Gastrocnemius medialis (tissue), 4 donors: ENCODE measurements at places on chromosomes 7 and 10.
A peak's percentile ranks its signal among the peaks of the same experiment; 100 is the strongest.

DNA sequence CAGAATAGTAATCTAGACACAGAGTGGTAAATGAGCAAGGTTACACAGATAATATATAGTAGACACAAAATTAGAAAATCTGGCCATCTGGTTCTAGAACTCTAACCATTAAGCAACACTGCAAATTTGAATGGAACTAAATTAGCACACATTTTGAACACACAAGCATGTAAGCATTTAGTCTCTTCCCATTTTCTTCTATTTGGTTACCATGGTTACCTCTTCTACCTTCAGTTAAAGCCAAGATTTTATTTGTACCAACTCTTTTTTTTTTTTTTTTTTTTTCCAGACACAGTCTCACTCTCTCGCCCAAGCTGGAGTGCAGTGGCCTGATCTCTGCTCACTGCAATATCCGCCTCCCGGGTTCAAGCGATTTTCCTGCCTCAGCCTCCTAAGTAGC, 790.5 kb downstream of the MAGI2 start:
- DNase-seq = no peak

GRCh38 chr7:3000566-3000965, 43.1 kb downstream of the CARD11 start:
- no peak for DNase-seq

GRCh38 chr10:131494451-131494850, 182.9 kb upstream of the TCERG1L start:
- DNase-seq = no peak

- DNase-seq = no peak
Measured at GRCh38 chr10:93954726-93955363, 38.9 kb upstream of the PLCE1 start.

- no peak for DNase-seq
Measured at GRCh38 chr7:148633761-148634160, 43.2 kb downstream of the C7orf33 start.

DNA sequence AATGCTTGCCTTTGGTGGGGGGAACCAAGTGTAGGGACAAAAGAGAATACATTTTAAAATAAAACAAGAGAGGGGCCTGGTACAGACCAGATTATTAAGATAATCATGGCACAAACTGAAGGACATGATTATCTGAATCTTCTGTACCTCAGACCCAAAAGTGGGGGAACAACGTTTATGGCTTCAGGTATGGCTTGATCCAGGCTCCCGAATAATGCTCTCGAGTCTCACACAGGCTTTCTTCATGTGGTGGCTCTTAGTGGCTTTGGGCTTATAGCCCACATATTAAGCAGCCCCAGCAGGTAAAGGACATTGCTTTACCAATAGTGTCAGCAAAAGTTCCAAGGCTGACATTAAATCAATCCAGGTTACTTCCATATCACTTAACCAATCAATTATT, 106.8 kb upstream of the FOXK1 start:
- DNase-seq = no peak

- no peak for DNase-seq
Measured at GRCh38 chr7:11243739-11244138, 270.1 kb downstream of the PHF14 start.

DNA sequence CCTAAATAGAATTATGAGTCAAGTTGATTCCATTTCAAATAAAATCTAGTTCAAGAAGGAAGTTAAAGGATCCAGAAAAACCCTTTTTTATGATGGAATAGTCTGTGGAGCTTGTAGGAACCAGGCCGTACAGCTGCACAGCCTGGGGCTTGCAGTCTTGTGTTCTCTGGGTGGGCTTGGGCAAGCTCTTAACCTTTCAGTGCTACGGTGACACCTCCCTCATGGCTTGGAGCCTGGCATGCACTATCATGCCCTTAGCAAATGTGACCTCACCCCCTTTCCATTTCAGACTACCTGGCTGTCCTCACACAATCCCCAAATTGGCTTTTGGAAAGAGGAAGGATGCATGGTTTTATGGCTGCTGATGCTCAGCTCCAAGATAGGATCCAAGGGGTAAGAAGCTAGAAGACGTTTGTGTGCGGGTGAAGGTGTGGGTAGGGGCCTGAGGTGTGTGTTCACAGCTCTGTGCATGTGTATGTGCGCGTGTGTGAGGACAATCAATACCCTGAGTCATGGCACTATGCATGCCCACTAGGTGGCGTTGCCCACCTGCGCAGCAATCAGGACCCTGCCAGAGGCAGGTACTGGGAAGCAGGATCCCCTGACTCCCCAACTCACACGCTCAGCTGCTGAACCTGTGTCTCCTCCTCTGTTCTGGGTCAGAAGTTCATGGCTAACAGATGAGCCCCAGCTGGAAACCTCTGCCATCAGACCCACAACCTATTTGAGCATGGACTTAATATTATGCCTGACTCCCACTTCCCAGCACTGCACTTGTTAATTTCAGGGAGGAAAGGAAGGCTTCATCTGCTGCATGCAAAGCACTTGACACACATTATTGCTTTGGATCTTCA, 113.4 kb downstream of the PTPN20 start:
- no peak for DNase-seq

DNA sequence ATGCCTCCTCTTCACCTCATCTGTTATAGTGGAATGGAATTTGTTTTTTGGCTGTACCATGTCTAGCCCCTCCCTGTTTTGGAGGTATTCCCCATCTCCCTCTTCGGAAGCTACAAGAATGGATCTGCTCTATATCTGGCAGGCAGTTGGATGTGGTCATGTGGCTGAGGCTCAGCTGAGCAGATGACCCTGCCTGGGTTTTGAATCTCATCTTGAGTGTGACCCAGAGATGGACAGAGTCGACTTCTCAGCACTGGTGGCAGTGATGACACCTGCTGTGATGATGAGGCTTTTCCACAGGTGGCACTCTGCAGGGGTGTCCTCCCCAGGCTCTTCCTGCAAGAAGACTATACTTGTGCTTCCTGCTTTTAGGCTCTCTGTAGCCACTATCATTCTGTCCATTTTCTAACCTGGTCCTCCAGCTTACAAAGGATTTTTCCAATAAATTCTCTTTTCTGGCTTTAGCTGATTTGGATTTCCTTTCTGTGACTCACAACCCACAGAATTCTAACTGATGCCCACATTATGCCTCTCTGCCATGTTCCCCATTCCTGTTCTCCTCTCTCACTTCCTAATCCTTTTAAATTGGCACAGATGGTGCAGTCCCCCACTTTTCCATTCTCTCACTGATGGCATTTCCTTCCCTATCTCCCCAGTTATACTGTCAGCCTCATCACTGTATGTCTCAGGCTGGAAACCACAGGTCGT, 7.5 kb upstream of the ARHGAP22 start:
- DNase-seq = no peak

- DNase-seq = no peak
Measured at GRCh38 chr7:8379264-8379663, 54.1 kb upstream of the NXPH1 start.

GRCh38 chr7:24434972-24435371, 138.3 kb upstream of the PALS2 start:
- no peak for DNase-seq

DNA sequence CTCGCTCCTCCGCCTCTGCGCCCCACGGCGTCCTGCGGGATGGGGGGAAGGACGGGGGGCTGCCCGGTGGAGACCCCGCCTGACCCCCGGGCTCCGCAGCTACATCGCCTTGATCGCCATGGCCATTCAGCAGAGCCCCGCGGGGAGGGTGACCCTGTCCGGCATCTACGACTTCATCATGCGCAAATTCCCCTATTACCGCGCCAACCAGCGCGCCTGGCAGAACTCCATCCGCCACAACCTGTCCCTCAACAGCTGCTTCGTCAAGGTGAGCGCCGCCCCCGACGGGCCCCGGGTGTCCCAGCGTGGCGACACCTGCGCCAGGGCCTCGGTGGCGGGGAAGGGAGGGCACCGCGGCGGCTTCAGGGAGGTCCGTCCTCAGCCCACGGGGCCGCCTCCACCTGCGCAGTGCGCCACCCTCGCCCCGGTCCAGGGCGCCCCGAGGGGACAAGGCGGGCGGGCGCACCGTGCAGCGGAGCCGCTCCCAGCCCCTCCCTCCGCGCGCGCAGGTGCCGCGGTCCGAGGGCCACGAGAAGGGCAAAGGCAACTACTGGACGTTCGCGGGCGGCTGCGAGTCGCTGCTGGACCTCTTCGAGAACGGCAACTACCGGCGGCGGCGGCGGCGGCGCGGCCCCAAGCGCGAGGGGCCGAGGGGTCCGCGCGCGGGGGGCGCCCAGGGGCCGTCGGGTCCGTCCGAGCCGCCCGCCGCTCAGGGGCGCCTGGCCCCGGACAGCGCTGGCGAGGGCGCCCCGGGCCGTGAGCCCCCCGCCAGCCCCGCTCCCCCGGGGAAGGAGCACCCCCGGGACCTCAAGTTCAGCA, 793 bp downstream of the FOXL3 start:
- no peak for DNase-seq

GRCh38 chr7:42210779-42211178, 26.2 kb downstream of the GLI3 start:
- DNase-seq = no peak

DNA sequence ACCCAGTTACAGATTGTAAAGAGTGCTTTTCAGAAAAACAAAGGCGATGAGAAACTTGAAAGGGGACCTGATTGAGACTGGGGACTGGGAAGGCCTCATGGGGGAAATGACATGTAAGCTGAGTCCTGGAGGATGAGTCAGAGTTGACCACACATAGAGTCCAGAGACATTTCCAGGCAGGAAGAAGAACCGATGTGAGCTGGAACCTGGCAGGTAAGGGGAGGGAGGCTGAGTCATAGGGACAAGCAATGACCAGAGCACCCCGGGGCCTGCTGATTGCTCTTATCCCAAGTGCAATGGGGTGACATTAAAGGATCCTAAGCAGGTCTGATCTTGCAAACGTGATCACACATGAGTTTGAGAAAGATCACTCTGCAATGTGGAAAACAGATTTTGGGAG, 11.7 kb downstream of the TLL2 start:
- DNase-seq = no peak

- peak; percentile 58 for DNase-seq
Measured at GRCh38 chr10:22900841-22901601, 26.8 kb upstream of the ARMC3 start.

DNA sequence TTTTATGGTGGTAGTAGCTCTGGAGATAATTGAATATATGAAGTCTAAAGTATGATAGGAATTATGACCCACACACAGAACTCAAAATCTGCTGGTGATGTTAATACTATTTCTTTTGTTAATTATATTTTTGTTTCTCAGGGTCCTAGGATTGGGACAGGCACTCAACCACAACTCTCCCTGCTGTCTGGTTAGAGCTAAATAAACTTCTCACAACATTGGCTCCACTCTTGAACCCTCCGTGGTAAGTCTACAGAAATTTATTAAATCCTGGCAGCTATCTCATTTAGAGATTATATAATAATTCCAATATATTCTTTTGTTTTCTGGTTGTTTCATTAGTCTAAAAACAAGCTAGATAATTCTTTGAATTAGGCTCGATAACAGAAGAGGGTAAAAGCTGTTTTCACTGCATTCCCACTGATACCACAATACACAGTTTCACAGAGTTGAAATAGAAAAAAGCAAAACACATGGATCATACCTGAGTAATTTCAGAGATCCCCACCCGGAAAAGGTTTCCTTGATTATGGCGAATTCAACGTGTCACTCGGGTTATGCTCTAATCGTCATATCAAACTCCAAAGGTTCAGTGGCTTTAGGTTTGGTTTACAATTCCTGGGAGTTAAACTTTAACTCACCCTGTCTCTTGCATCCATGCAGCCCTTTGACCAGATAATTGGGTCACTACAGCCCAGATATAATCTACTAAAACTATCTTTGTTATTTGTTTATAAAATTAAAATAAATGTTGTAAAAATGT, at the start of gene A1CF:
Gene A1CF, minus strand, starts transcription at position 531 of the 763 bp plus-strand sequence. CDS start 25,687 bp downstream, outside the sequence.
- DNase-seq = no peak

- DNase-seq = no peak
Measured at GRCh38 chr10:71079761-71080380, 132.5 kb upstream of the UNC5B start.

DNA sequence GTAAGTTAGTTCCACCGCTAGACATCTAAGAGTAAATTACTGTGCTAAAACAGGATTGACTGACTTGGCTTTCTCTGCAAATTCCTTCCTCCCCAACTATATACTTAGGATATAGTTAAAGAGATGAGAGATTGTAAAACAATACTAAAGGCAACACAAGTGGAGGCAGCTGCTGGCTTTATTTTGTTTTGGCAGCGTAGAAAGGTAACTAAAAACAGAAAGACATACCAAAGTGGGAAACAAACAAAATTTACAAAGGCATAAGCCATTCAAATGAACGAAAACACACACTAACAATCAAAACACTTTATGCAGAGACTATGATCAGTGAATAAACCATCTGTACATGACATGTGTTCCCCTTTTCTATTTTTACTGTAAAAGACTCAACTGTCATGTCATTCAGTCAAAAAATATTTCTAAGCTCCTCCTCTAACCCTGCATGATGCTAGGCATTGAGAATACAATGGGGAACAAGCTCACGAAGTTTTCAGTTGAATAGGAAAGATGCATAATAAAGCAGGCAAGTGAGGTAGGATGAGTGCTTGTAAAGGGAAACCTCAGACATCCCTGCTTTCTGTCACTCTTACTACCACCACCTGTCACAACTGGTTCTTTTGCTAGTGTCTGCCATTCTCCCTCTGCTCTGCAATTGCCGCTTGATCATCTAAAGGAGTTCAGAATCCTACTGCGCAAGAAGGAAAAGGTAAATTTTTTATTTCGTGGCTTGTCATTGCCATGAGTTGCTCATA, 64.2 kb upstream of the COL1A2 start:
- no peak for DNase-seq

DNA sequence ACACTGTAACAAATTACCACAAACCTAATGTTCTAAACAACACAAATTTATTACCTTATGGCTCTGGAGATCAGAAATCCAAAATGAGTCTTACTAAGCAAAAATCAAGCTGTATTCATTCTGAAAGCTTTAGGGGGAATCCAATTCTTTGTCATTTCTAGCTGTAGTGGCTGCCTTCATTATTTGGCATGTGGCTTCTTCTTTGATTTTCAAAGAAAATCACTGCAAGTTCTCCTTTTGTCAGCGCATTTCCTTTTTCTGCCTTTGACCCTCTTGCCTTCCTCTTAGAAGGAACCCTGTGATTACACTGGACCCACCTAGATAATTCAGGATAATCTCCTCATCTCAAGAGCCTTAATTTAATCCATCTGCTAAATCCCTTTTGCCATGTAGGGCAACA, 36.9 kb downstream of the ZPBP start:
- DNase-seq = no peak

DNA sequence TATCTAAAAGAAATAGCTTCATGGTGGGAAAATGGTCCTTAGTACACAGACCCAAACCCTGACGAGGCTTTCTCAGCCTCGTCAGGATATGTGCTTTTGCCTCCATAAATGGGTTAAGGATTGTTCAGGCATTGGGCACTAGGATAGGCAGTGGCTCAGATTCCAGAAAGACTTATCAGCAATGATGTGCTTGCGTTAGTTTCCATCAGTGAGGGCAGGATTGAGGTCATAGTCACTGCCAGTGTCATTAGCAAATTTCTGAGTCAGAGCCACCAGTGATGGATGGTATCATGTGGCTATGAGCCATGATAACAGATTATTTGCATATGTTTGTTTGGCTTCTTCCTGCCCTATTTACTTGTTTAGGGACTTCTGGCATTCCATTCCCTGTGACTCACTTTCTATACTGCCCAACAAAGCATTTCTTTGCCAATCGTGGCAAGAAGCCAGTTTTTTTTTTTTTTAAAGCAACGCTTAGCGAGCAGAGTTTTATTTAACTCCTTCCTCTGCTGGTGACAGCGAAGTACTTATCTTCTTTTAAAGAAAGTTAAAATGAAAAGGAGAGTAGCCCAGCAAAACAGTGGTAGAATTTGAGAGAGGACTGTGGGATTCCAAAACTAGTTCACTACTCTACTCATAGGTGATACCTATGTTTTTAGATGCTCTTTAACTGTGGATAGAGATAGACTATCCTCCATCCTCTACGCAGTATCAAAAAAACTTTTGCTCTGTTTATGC, 44.4 kb downstream of the MYPN start:
- no peak for DNase-seq

- DNase-seq = no peak
Measured at GRCh38 chr7:137877027-137877675, 30.4 kb upstream of the DGKI start.
